ENCODE measurements at places on chromosomes 2 and 18. TPM values are rescaled to one million over a fixed set of nuclear protein-coding genes. Genes with fewer than 3 reads are reported as not detected.

The CDH7 gene
- total RNA-seq, result 40.7 TPM

The FSIP2 gene
- total RNA-seq, result 5.5 TPM

The IL1R1 gene
- 19.4 TPM for total RNA-seq

The CNGA3 gene
- total RNA-seq, result 9.7 TPM

The FMNL2 gene
- total RNA-seq, result 73.3 TPM

The PGAP1 gene
- total RNA-seq, result 72.3 TPM

The GATA6 gene
- total RNA-seq, result 0.88 TPM

The TACR1 gene
- 1.4 TPM for total RNA-seq

The CFAP221 gene
- 4.1 TPM for total RNA-seq

The GPR75 gene
- 4.2 TPM for total RNA-seq

The TRIM43 gene
- total RNA-seq, result not detected

The RPRM gene
- 10.5 TPM for total RNA-seq

The GFPT1 gene
- 57.6 TPM for total RNA-seq

The NT5C1B gene
- total RNA-seq, result not detected

The LIPG gene
- total RNA-seq, result 20.2 TPM

The ALPP gene
- total RNA-seq, result not detected

The MAP2 gene
- total RNA-seq, result 267 TPM

The ST8SIA5 gene
- 7.0 TPM for total RNA-seq

The ACAA2 gene
- total RNA-seq, result 49.9 TPM

The MALL gene
- 10.9 TPM for total RNA-seq

The ANKRD62 gene
- not detected for total RNA-seq

The NAT8 gene
- total RNA-seq, result not detected

The SOS1 gene
- 73.2 TPM for total RNA-seq

The RGPD4 gene
- total RNA-seq, result 2.2 TPM

The EPHA4 gene
- total RNA-seq, result 65.6 TPM

The CCDC93 gene
- total RNA-seq, result 51.2 TPM

The SFTPB gene
- not detected for total RNA-seq

The LCT gene
- total RNA-seq, result not detected

The ZNF396 gene
- 5.8 TPM for total RNA-seq

The POTEC gene
- not detected for total RNA-seq

The FOXD4L1 gene
- total RNA-seq, result not detected

The PNPT1 gene
- 25.6 TPM for total RNA-seq

The CPO gene
- total RNA-seq, result not detected

The C1QL2 gene
- total RNA-seq, result 4.1 TPM

The MEX3C gene
- total RNA-seq, result 69.5 TPM

The FAP gene
- total RNA-seq, result 82.5 TPM

The STK25 gene
- total RNA-seq, result 242 TPM

The COMMD1 gene
- total RNA-seq, result 73.4 TPM

The SCG2 gene
- total RNA-seq, result 9.6 TPM

The ANKRD30B gene
- not detected for total RNA-seq

The EVX2 gene
- not detected for total RNA-seq

The EIF2B4 gene
- total RNA-seq, result 30.0 TPM

The IAH1 gene
- total RNA-seq, result 38.2 TPM

The PHLPP1 gene
- 51.0 TPM for total RNA-seq

The SCN2A gene
- total RNA-seq, result 24.2 TPM

The CXXC1 gene
- 62.3 TPM for total RNA-seq

The GDF7 gene
- total RNA-seq, result 1.9 TPM

The TEX44 gene
- total RNA-seq, result not detected

The MC5R gene
- total RNA-seq, result 0.33 TPM

The UGT1A5 gene
- 0.16 TPM for total RNA-seq

The ARHGAP28 gene
- 42.2 TPM for total RNA-seq

The PAPOLG gene
- 52.4 TPM for total RNA-seq

The ATOH8 gene
- total RNA-seq, result 17.6 TPM

The EDAR gene
- total RNA-seq, result 0.66 TPM

The TGOLN2 gene
- 86.6 TPM for total RNA-seq

All from camera-type eye (tissue), 1 donor.